ENCODE measurements at places on chromosomes 3 and 15.

- no peak for DNase-seq
Measured at GRCh38 chr3:113668015-113668414, 28.4 kb downstream of the USF3 start.

DNA sequence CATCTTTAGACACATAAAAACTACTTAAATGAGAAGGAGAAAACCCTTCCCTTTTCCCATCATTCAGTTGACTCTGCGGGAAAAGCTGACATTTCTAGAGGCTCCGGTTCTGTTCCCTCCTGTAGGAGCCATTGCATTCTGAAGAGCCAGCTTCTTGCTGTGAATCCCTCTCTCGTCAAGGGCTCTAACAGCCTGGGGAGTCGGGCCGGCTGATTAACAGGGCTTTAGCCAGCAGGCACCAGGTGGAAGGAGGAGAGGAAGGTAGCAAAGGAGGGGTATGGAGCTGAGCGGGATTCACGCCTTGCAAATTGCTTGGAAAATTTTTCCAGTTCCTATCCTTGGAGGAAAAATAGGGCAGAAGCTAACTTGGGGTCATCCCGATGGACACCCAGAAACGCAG lies 108.3 kb upstream of the UBE2E1 start:
- no peak for DNase-seq

DNA sequence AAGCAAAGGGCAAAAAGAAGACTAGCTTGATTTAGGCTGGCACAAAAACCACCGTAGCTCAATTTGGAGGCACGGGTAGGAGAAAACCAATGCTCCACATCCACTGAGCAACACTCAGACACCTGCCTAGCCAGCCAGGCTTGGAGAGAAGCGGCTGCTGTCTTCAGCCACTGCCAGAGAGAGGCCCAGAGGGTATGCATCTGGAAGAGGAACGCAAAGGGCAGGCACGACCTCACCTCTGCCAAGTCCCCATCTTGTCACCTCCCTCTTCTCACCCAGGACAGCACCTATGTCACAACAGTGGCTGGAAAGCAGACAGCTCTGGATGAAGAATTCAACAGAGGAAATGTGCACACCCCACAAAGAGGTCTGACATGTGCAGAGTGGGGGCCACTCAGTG lies 93.5 kb downstream of the ADAMTS17 start:
- DNase-seq, result no peak

DNA sequence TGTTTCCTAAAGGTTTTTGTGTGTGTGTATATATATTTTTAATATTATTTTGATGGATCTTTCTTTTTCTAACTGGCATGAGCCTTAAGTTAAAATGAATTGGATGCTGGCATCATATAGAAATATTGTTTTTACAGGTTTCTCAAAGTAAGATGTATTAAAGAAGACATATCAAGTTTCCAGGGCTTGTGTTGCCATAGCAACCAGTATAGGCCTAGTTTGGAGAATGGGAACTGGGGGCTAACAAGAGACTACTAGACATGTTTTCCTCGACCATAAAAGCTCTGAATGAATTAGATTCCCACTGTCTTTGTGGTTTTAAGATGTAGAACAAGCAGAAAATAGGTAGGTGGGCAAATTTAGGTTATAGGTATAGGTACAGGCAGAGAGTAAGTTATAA lies 771.4 kb downstream of the TUSC7 start:
- no peak for DNase-seq

DNA sequence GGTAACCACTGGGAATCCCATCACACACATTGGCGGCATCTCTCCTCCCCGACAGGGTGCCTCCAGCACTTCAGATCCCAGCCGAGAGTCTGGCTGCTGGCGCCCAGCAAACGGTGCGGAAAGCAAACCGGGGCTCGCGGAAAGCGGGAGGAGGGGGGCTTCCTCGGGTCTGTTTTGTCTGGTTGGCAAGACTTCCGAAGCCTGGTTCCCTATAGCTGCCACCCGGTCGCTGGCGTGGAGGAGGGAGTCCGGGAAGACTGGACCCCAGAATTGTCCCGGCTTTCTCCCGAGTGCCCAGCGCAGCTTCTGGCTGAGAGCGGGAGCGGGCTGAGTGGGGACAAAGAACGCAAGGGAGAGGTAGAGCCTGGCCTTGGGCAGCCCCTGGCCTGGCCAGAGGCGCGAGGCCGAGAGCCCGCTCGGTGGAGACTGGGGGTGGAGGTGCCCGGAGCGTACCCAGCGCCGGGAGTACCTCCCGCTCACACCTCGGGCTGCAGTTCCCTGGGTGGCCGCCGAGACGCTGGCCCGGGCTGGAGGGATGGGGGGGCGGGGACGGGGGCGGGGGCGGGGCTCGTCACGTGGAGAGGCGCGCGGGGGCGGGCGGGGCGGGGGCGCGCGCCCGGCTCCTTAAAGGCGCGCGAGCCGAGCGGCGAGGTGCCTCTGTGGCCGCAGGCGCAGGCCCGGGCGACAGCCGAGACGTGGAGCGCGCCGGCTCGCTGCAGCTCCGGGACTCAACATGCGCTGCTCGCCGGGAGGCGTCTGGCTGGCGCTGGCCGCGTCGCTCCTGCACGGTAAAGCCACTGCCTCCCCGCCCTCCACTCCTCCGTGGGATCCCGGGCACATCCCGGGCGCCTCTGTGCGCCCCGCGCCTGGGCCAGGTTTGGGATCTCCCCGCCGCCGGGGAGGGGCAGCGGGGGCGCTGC lies at the start of gene CHRNA7:
CHRNA7 (plus strand) TSS at position 654 of the 920 bp plus-strand sequence; CDS start at position 734, 80 bp downstream.
- no peak for DNase-seq

GRCh38 chr3:10223676-10224639 lies 24.3 kb upstream of the TATDN2 start:
- DNase-seq, result no peak

DNA sequence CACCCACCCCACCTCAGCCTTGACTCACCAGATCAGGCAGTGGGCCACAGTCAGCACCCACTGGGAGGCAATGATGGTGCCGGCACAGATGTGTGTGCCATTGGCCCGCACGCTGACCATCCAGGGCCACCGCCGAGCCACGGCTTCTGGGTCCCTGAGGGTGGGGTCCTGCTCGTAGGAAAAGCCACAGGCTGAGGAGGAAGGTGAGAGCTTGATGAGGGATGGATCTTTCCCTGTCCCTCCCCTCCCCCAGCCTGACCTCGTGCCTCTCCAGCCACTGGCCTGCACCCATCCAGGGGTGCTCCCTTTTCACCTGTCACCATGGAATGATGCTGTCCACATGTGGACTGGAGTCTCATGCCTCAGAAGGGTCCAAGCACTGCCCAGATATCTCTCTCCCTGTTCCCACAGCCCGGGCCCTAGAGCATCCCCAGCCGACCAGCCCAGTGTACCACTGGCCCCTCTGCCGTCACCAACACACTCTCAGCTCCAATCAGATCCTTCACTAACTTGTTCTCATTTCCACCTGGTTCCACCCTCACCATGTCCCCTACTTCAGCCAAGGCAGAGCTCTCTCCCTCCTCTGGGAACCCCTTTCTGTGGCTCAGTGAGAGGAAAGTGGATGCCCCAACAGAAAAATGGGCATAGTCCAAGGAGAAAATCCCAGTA lies 2.0 kb downstream of the PRSS50 start:
- no peak for DNase-seq

DNA sequence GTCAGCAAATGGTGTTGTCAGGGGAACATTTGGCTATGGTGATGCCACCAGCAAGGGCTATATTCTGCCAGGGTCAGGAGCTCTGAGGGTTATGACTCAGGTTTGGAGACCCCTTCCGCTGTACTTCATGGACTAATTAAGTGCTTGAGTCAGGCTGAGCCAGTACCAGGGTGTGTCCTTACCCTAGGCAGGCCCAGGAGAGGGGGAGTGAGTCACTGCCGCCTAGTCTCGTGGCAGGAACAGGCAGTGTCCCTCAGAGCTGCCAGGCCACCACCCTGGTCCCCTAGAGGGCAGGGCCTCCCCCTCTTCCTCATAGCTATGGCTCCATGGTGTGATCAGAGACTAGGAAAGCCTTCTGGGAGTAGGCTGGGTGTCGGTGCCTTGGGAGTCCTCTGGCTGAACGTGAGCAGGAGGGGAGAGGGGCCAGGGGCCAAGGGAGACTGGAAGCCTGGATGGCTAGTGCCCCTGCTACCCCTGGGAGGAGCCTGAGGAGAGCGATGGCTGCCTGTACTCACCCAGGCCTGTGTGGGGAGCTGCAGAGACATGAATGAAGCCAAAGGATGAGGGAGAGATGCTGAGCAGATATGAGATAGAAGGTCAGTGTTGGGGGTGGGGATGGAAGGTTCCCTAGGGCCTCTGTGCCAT lies 10.6 kb downstream of the MAPKAPK3 start:
- no peak for DNase-seq

DNA sequence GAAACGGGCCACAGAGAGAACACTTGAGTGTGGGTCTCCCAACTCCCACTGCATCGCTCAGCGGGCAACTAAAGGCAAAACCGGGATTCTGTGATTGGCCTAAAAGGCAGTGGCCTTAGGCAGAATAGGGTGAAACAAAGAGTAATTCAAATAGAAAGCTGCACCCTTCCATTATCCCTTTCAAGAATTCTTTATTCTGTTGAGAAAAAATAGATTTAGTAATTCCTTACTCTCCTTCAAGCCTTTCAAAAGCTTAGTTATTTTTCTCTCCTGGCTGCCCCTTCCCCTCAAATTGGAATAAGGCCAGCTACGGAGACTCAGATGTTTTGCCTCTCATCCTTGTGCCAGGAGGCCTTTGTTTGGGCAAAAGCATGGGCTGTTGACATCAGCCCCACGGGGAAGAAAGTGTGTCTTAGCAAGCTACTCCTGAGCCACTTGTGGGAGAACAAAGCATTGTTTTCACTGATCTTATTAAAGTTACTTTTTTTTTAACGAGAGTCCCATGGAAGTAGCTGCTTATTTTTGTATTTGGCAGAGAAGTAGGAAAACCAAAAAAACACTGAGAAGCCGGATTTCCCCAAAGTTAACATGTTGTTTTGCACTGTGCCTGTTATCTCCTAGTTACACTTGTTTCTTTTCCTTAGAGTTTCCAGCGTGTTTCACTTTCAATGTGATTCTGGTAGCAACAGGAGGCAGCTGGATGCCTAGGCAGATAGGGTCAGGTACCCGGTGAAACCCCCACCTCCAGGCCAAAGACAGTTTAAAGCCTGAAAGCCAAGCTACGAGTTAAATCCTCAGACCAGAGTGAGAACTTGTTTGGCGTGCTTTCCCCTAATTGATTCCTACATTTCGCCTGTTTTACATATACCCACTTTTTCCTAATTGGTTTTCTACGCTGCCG lies 2.2 kb downstream of the ST6GAL1 start:
- no peak for DNase-seq

DNA sequence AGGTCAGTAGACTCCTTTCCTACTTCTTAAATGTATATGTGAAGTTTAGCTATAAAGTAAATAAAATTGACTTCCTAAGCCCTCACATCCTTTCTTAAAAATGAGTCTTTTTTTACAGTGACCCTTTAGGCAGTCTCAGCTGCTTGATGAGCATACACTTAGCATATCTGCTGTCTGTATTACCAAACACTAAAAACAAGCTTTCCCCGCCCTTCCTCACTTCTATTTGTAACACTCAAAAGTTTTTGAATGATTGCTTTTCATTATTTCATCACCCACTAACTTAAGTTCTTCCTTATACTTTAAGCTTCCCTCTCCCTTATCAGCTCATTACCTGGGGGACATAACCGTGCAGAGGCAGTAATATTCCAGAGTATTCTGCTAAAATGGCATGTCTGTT lies 89.4 kb downstream of the PLOD2 start:
- no peak for DNase-seq

DNA sequence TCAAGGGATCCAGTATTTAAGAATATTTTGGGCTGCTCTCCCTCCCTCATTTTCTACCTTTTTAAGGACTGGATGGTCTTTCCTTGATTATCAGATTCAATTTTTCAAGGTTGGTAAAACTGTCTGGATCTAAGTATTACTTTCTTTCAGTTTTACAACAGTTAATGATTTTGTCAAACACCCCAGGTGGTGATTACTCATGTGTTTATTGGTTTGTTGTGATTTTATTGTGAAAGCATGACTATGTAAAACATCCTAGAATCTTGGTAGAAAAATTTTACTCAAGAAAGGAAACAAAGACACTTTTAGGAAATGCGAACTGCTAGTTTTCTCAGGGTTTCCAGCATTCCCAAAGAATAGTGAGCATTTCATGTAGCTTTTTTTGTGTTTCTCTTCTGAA lies 7.3 kb downstream of the GTF2E1 start:
- DNase-seq, result no peak

DNA sequence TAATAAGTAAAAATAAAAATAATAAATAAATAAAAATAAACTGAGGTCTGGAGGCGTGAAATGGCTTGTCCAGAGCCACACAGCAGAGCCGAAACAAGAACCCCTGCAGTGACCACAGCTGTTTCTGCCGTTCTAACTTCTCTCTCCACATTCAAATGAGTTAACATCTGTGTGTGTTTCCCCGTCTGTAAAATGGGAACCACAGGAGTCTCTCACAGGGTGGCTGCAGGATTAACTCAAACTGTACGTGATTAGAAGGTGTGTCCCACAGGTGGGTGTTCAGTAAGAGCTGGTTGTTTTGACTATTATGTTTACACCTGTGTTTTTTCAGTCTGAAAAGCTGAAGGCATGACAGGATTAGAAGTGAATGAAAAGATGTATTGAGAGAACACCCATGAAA lies 27.0 kb upstream of the MUC4 start:
- no peak for DNase-seq

GRCh38 chr3:183357564-183358079 lies 70.8 kb downstream of the MCF2L2 start:
- no peak for DNase-seq

DNA sequence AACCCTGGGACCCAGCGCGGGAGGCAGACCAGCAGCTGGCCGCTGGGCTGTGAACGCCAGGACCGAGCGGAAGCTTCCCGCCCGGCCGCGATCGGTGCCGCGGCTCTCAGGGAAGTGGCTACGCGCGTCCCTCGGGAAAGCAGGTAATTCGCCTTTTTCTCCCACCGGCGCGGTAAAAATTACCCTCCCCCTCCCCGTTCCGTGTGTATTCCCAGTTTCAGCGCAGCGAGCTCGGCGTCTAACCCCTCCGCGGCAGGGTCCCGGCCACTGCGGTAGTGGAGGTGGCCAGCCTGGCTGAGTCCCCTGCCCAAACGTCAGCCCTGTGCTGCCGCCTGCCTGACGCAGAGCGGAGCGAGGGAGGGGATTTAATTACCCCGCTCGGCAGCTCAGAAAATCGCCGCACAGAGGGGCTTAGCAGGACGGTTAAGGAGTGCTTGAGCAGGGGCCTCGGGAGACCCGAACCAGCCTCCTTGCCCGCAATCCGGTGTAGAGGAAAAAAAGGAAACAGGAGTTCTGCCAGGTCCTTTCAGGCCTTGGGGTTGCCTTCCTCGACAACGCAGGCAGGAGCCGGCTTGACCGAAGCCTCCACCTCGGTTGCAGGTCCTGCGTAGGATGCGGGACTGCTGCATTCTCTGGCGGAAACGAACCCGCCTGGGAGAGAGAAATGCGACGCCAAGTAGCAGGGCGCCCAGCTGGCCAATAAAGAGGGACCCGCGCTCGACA lies 2.9 kb downstream of the GATA2 start:
- DNase-seq, result no peak

- no peak for DNase-seq
Measured at GRCh38 chr3:161345023-161345422, 26.3 kb downstream of the SPTSSB start.

GRCh38 chr3:73786321-73786807 lies 161.6 kb upstream of the PDZRN3 start:
- no peak for DNase-seq
